ENCODE measurements at places on chromosomes 12 and 14.

- DNase-seq: no peak
Measured at GRCh38 chr12:88325076-88325815, 183.1 kb downstream of the TMTC3 start.

DNA sequence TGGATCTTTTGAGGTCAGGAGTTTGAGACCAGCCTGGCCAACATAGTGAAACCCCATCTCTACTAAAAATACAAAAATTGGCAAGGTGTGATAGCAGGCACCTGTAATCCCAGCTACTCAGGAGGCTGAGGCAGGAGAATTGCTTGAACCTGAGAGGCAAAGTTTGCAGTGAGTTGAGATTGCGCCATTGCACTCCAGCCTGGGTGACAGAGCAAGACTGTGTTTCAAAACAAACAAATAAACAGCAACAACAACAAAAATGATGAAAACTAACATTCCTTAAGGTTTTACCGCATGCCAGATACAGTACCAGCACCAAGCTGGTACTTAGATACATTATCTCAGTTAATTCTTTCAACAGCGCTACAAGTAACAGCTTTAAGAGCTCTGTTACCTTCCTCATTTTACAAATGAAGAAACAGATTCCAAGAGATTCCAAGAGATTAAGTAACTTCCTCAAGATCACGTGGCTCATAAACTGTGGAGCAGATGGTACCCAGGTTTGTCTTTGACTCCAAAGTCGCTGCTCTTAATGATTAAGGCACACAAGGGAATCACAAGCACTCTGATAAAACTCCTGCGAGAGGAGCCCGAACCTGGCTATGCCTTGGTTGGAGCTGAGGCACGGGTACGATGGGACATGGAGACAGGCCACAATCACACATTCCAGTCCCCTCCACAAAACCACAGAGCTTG is 17.7 kb upstream of the PLEK2 start:
- no peak for DNase-seq

DNA sequence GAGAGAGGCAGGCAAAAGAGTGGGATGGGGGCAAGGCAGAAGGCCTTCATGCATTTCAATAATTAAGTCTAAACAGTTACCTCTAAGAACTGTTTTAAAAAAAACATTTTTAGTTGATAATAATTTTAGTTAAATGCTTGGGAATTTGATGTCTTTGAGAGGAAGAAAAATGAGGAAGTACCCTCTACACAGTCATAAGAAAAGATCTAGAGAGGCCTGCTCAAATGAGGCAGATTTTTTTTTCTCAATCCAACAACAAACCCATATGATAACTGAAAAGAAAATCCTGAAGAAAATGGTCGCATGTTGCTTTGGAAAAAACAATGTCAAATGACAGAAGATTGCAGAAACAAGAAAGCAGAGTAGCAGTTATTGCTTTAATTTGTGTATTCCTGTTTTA is 25.6 kb downstream of the SINHCAF start:
- no peak for DNase-seq

GRCh38 chr12:14394317-14395073 is 29.0 kb downstream of the ATF7IP start:
- DNase-seq: no peak

DNA sequence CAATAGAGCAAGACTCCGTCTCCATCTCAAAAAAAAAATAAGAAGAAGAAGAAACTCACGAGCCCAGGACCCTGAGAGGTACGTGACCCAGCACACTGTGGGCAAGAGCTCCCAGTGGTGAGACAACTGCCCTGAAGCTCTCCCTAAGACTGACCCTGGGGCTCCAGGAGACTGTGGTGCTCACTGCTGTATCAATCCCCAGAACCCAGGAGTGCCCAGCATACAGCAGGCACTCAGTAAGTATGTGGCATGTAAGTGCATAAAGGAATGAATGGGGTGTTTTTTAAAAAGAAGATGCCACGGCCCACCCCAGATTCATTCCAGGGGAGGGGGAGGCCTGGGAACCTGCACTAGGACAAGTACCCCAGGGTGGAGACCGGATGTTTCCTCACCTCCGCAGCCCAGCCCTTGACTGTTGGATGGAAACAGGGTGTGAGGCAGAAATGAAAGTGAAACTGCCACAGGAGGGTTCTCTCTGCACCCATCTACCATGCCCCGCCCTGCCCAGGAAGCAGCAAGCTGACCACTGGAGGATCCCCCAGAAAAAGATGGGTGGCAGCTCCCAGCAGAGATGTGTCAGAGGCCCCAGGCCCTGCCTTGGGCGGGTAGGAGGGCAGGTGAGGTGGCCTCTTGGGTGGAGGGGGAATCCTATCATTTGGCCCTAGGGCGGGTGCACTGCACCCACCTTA is 12.2 kb downstream of the ITPK1 start:
- DNase-seq: peak; percentile 29

DNA sequence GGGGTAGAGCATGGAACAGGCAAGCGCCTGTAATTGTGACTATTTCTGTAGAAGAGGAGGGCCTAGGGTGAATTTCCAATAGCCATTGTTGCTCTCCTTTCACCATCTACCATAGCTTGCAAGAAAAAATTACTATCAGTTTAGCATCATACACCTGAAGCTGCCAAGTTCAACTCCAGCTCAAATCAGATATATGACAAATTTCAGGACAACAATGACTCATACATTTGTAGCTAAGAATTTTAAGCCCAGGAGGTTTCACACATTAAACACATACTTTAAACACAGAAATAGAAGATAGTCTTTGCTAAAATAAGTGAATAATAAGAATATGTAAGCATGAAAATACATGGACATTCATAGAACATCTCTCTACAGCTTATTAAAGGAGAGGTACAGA is 17.6 kb upstream of the G2E3 start:
- no peak for DNase-seq

- no peak for DNase-seq
Measured at GRCh38 chr12:304805-305204, 42.2 kb upstream of the SLC6A13 start.

DNA sequence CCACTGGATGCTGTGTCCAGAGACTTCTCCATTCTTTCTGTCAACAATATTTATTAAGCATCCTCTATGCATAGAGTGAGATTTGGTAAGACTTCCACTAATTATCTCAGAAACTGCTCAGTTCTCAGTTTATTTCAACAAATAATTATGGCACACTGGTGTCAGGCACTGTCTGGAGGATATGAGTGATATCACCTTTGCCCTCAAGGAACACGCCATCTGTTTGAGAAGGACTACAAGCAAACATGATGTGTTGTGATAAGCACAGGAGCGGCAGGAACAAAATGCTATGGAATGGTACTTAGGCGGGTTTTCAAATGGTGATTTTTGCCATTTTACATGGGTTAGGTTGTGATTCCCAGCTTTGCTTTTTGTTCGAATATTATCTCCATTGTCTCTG is 229.2 kb downstream of the DPF3 start:
- DNase-seq: no peak

DNA sequence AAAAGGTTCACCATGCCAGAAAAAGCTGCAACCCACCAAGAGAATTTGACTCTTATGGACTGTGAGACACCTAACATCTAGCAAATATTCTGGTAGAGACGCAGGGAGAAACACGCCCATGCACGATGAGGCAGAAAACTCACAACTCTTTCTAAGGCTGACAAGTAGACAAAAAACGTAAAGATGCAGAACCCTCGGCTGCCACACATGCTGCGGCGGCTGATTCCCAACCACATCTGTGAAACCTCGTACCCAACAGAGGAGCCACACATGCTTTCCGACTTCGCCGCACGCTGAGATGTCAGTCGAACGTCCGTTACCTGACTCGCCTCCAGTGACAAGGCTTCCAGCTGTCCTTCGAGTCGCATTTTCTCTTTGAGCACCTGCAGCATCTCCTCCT is 21.8 kb downstream of the GOLGA3 start:
- peak; percentile 37 for DNase-seq

GRCh38 chr12:24822121-24822899 is 126.6 kb downstream of the BCAT1 start:
- no peak for DNase-seq

- DNase-seq: no peak
Measured at GRCh38 chr12:101430456-101430855, 22.9 kb upstream of the ARL1 start.

- DNase-seq: peak; percentile 8
Measured at GRCh38 chr14:72024043-72024407, 91.8 kb downstream of the RGS6 start.

Measured in stimulated activated CD4-positive, alpha-beta T cell treated with anti-CD3 and anti-CD28 coated beads, Interleukin-12 subunit alpha, Interleukin-12 subunit beta, amount 100 ng/mL, for 24 hours (primary cell).